Umbilical cord (tissue), 2 donors: ENCODE measurements at places on chromosomes 2 and 18.
A peak's percentile ranks its signal among the peaks of the same experiment; 100 is the strongest.

- no peak for DNase-seq
Observed at GRCh38 chr18:10301831-10302483, 152.5 kb upstream of the APCDD1 start.

DNA sequence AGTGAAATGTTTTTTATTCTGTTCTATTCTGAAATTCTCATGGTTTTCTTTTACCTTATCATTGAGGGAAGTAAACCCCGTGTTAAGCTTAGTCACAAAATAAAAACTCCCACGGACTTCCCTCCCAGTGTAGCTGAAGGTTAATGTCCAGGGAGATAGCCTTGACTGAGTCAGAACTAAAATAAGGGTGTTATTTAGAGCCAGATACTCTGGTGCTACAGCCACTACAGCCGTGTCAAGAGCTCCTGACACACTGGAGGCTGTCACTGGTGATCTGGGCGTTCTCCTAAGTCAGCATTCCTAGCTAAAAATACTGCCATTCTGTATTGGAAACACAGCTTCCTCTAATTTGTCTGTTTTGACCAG is 82.0 kb upstream of the RANBP2 start:
- DNase-seq, result peak; percentile 75

GRCh38 chr2:175807031-175807873 is 194.8 kb downstream of the LNPK start:
- peak; percentile 65 for DNase-seq

GRCh38 chr2:75587954-75588587 is 27.3 kb upstream of the EVA1A start:
- no peak for DNase-seq
